ENCODE measurements at places on chromosomes 7 and 10.

DNA sequence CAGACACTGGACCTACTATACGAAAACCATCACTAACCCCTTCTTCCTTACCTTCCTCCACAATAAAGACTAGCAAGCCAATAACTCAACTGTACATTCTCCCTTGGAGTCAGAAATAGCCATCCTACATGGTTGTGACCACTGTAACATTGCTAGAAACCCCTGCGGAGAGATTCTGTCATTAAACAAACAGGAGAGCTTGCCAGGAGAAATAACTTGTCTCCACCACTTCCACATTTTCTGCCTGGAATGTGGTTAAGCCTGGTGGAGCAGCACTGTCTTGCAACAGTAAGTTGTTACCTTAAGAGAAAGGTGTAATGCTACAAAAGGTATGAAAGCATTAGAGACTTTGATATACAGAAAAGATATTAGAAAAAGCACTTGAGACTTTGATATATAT lies 45.8 kb downstream of the THSD7A start:
- no peak for DNase-seq

DNA sequence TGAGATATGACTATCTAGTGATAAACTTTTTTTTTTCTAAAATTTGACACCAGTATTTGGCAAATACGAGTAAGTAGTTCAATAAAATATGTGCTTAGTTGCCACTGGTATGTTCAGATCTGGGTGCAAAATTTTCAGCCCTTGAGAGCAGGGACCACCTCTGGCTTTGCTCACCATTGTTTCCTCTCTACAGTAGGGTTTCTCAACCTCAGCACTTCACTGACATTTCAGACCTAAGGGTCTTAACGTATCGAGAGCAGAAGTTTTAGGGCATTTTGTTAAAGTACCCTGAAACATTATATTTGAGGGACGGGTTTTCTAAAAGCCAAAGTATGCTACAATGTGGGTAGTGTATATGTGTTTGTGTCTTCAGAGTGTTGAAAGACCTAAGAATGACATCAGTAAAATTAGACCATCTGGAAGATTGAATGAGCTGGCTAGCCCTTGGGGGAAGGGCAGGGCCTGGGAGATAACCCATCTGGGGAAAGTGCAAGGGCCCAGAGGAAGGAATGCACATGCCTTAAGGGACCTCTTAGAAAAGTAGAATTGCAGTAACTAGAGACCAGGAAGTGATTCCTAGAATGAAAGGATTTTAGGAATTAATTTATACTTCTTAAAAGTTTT lies 11.8 kb downstream of the BZW2 start:
- no peak for DNase-seq

DNA sequence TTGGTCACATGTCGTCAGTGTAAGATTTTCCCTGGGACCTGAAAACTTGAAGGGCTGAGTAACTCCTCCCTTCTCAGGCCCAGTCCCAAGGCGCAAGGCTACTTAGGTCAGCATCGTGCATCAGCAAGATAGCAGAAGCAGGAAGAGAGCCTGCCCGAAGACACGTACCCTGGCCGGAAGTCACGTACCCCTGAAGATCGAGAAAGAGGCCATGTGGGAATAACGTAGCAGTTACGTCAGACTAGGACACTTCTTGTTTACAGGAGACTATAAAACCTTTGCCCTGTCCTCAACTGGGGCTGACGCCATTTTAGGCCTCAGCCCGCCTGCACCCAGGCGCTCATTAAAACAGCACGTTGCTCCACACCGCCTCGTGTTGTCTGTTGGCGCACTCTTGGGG lies 114.3 kb upstream of the GALNT17 start:
- DNase-seq, result no peak

DNA sequence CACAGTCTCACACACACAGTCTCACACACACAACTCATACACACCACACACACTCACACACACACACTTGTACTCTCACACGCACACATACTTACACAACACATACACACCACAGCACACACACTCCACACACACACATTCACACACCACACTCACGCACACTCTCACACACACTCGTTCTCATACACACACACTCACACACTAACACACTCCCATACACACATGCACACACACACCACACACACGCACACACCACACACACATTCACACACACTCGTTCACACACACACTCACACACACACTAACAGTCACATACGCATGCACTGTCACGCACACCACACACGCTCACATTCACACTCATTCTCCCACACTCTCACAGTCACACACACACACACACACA lies 109.8 kb downstream of the PRLHR start:
- no peak for DNase-seq

- no peak for DNase-seq
These were observed 33.5 kb upstream of the CCSER2 start for GRCh38 chr10:84294766-84295447.

DNA sequence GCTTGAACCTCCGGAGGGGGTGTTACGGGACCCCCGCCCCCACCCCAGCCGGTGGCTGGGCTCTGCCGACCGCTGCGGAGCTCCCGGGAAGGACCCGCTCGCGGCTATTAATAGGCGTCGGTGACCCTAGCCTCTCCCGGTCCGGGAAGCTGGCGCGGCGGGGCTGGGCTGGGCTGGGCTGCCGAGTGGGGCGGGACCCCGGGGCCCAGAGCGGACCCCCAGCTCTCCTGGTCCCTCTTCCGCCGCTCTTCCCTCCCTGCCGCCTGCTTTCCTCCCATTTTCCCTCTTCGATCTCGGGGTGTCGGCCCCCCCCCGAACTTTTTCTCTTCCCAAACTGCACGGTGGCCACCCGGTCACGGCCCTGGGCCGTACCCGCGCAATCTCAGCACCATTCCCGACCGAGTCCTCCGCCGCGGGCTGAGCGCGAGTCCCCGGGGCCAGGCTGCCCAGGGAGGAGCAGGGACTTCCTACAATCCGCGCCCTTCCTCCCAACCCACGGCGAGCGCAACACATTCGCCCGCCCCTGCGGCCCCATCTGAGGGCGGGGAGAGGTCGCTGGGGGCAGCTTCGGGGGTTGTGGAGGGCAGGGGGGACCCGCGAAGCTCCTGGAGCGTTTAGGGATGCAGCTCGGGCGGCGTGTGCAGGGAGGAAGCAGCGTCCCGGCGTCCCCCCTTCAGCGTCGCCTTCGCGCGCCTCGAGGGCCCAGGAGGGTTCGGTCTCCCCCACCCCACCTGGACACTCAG lies 3.1 kb upstream of the ELFN1 start:
- DNase-seq, result no peak

- DNase-seq, result no peak
These were observed 120.9 kb downstream of the CACNB2 start for GRCh38 chr10:18261063-18261610.

- DNase-seq, result no peak
These were observed 3.4 kb upstream of the SAMD8 start for GRCh38 chr10:75107756-75108683.

- no peak for DNase-seq
These were observed 4.4 kb upstream of the MPP7 start for GRCh38 chr10:28307267-28307666.

- DNase-seq, result no peak
These were observed 39.5 kb downstream of the NT5C2 start for GRCh38 chr10:103153302-103154197.

DNA sequence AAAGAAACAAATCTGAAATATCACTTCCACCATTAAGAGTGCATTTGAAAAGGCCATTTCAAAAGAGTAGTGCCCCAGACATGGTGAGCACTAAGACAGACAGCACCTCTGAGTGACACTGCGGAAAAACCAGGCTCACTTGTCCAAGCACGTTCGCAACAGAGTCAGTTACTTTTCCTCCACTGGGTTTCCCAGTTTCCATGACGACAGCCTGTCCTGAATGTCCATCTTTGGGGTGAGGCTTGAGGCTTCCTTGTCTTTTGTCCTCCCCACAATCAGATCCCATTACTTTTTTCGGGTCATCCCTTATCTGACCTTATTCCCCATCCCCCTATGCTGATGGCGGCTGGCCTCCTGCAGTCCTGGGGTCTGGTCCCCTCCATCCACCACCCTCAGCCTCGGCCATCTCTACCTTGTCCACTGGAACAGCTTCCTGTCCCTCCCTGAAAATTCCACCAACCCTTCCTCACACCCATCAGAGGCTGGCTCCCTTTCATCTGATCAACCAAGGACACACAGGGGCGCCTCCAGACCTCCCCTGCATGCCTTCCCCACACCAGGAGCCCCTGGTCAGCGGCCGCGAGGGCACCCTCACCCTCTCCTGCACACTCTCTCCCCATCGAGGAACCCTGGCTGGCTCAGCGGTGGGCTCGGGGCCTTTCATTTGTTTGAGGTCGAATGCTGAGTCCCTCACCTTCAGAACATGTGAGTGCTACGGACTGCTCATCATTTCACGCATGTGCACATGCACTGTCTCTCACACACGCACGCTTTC lies 363.6 kb downstream of the DNAJB6 start:
- DNase-seq, result no peak

DNA sequence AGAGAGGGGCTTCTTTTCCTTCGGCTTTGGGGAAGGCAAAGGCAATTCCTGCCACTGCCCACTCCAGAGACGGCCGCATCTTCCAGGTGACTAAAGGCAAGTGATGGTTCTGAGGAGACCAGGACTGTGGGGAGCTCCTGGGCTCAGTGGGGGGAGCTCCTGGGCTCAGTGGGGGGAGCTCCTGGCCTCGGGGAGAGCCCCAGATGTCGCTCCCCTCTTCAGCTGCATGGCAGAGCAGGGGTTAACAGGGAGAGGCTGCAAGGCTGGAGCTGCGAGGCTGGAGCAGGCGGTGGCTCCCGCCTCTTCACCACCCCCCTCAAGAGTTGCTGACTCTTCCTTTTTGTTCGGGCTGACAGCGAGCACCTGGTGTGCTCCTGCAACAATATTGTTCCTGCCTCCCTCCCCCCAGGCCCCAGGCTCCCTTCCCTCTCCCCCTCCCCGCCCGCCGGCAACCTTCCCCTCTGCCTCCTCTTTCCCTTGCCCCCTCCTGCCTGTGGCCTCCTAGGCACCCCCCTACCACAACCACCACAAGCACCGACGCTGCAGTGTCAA lies 56.3 kb upstream of the LBX1 start:
- no peak for DNase-seq

GRCh38 chr10:126349676-126350075 lies 38.6 kb downstream of the ADAM12 start:
- DNase-seq, result no peak

DNA sequence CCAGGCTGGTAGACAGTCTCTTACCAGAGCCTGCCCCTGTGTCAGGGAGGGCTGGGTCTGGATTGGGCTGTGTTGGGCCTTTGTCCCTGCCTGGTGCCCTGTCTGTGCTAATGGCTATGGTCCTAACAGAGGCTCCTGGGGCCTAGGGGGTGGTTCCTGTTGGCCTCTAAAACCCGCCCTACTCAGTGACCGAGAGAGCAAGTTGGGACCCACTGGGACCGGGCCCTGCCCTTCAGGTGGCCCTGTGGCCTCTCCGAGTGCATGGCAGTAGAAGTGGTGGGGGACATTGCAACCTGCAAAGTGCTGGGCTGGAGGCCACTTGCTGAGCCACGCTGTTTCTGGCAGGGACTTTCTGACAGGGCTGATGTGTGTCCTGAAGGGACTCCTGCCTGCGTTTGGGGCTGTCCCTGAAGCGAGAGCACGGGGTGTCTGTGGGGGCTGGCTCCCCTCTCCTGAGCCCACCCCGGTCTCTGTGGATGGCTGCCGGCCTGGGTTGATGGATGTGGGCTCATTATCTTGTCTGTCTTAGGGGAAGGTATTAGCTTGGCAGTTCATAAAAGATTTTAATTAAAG lies 56.2 kb downstream of the GLRX3 start:
- no peak for DNase-seq

DNA sequence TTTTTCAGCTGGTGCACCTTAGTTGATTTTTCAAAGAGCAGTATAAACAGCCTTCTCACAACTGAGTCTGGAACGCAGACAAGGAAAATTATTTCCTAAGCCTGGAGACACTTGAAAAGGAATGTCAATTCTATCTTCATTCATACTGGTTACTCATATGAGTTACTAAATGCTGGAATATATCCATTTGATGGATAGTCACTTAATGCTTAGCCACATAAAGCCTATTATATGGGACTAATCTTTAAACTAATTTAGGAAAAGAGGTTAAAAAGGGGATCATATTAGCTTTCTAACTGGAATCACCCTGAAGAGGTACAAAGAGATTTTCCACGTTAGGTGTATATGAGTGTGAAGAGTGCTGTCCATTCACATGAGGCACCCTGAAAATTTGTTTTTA lies 1.7 kb upstream of the HOXA4 start:
- DNase-seq, result no peak

DNA sequence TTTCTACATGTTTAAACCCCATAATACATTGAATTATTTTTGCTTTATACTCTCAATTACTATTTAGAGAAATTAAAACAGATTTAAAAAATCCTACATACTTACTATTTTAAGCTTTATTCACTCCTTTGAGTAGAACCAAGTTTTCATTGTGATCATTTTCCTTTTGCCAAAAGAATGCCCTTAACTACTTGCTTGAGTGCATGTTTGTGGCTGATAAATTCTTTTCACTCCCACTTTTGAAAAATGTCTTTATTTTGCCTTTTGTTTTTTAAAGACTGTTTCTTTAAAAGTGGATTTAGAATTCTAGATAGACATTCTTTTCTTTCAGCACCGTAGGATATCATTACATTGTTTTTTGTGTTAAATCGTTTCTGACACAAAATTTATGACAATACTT lies 22.3 kb upstream of the AGR3 start:
- no peak for DNase-seq

GRCh38 chr7:36739351-36739750 lies 15.1 kb upstream of the AOAH start:
- no peak for DNase-seq

- DNase-seq, result no peak
These were observed 120.0 kb downstream of the SRPK2 start for GRCh38 chr7:105268511-105269392.

GRCh38 chr10:6204063-6204340 lies 1.3 kb downstream of the PFKFB3 start:
- DNase-seq, result peak; percentile 30

DNA sequence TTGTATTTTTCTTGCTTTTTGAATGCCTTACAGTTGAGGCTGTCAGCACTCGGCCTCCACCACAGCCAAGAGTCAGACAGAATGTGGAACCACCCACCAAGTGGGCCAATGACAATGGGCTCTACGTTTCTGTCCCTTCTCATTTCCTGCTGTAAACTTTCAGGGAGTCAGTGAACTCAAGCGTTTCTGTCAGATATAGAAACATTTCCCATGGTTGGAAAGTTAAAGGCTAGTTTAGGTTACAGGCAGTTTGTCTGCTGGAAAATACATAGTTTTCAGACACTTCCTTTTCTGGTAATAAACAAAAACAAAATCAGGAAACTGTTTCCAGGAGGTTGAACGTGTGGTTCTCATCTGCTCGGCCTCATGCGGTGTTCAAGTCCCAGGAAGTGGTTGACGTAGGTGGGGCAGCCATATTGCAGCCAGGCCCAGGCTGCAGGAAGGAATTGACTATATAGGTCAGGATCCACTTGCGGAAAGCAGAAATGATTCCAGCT lies 245.1 kb downstream of the CAMK1D start:
- DNase-seq, result no peak

DNA sequence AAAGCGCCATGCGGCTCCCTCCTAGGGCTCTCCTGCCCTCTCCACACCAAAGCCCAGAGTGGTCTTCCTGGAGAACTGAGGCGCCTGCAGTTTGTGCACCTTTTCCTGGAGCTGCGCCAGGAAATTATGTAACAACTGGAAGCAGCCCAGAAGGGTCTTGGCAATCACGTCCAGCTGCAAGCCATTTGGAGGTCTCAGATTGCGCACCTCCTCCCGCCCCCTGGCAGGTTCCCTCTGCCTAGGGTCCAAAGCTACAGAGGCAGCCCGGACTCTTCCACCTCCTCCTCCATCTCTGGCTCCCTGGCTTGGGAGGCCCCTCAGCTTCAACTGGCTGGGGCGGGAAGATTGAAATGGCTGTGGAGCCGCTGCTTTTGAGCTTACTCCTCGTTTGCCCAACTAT lies 34.0 kb upstream of the SFTPD start:
- DNase-seq, result no peak

- no peak for DNase-seq
These were observed 202.8 kb upstream of the CXCL12 start for GRCh38 chr10:44587488-44588318.

All from activated CD4-positive, CD25-positive, alpha-beta regulatory T cell (primary cell).